ENCODE measurements at places on chromosomes 1 and 21. TPM values are rescaled to one million over a fixed set of nuclear protein-coding genes. Genes with fewer than 3 reads are reported as not detected.

GRCh38 chr1:245353411-245353810, 198.6 kb downstream of the KIF26B start:
- no peak for DNase-seq

- DNase-seq, result no peak
Measured at GRCh38 chr1:243475966-243476365, 220.1 kb downstream of the SDCCAG8 start.

GRCh38 chr1:83511146-83511726, 487.7 kb downstream of the TTLL7 start:
- DNase-seq, result no peak

DNA sequence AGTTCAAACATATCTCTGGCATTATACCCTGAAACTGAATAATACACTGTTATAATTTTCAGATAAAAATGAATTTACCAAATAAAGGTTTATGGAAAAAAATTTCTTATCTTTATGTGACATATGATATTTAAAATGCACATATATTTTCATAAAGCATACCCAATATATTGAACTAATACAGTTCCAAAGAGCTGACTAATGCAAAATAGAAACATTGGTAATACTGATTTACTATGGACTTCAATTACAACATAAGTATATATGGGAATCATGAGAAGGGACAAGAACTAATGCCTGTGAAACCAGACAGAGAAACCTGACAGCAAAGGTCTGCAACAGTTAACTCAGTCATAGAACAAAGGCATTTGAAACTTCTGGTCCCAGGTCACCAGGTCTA, 153.5 kb downstream of the DENND1B start:
- no peak for DNase-seq

DNA sequence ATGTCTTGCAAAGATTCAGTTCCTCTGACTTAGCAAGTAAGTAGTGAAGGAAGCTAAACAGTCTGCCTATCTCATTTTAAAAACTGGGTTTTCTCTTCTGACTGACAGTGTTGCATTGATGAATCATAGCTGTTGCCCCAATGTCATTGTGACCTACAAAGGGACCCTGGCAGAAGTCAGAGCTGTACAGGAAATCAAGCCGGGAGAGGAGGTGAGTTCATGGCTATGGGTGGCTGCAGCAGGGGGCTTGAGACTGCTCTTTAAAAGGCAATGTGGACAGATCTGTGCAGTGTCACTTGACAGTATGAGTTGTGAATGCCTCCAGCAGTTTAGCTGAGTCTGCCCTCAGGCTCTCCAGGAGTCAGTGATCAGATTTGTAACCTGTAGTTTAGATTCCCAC, 46.6 kb downstream of the SMYD2 start:
- DNase-seq, result no peak

DNA sequence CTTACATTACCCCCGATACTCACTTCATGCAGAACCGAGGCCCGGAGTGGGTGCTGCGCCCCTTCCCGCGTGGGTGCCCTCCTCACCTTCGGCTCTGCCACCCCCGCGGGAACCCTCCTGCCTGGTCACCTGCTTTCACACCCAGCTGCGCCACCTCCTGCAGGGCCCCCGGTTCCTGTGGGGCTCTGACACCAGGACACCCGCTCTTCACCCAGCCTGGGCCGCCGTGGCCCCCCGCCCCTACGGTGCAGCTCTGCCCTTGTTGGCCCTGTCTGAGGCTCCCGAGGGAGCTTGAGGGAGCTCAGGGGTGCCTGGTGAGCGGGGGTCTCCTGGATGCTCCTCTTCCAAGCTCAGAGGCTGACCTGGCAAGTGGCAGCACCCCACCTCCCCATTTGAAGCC, 19.0 kb downstream of the RRP1 start:
- no peak for DNase-seq

DNA sequence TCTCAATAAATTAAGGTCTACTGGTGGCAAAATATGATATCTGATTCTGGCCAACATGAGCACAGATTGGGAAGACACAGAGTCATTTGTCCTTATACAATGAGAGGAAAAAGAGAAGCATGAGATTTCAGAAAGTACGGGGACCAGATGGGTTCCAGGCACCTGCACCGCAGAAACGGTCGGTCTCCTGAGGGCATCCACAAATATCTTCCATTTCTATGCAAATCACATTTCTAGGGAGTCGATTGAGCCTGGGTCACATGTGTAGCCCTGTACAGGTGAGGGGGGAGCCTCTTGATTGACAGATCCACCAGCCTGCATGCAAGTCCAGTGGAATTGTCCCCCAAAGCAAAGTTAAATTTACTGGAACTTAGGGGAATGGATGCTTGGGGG, 415.6 kb downstream of the NPHP4 start:
- peak; percentile 3 for DNase-seq

DNA sequence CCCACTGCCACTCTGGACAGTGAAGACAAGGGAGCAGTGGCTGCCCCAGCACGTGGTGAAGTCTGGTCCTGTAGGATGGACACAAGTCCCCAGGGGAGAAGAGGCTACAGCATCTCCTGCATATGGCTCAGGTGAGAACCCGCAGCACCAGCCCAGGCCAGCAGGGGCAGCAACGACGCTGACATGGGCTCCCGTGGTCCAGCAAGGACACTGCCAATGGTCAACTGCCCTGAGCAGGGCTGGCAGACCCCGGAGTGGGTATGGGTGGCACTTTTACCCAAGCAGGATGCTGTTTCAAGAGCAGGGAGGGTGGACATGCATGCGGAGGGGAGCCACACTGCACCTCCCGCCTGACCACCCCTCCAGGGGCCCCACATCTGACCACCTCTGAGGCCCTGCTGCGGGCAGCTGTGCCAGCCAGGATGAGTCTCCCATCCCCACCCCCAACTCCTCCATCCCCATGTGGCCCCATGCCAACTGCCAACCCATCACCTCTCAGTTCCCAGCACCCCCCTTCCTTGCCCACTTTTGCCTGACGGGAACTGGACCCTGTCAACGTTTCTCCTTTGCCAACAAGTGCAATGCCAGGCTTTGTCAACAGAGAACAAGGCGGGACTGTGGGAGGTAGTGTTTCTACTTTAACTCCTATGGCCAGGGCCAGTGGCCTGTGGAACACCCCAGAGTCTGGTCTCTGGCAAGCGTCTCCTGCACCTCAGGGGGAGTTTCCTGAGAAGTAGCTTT, 8.6 kb downstream of the MORN1 start:
- no peak for DNase-seq

GRCh38 chr21:14095056-14095455, 115.7 kb downstream of the LIPI start:
- DNase-seq, result no peak

- DNase-seq, result no peak
Measured at GRCh38 chr1:203379825-203380224, 28.9 kb upstream of the FMOD start.

YARS1 gene
- 205 TPM for total RNA-seq

PFKL gene
- 163 TPM for total RNA-seq

AK5 gene
- 1.9 TPM for total RNA-seq

PLA2G2F gene
- 19.2 TPM for total RNA-seq
